ENCODE measurements at places on chromosomes 16 and 17. TPM values are rescaled to one million over a fixed set of nuclear protein-coding genes. Genes with fewer than 3 reads are reported as not detected.

IL34 gene
- 8.5 TPM for total RNA-seq

ANKS4B gene
- not detected for total RNA-seq

PERCC1 gene
- total RNA-seq: not detected

CLEC18B gene
- total RNA-seq: 2.3 TPM

MT1G gene
- not detected for total RNA-seq

KRT24 gene
- not detected for total RNA-seq

TBC1D3K gene
- not detected for total RNA-seq

TMEM92 gene
- total RNA-seq: not detected

MAZ gene
- total RNA-seq: 275 TPM

G6PC1 gene
- total RNA-seq: under 0.01 TPM

EPX gene
- not detected for total RNA-seq

IKZF3 gene
- under 0.01 TPM for total RNA-seq

ENO3 gene
- 1.8 TPM for total RNA-seq

KRT23 gene
- 0.46 TPM for total RNA-seq

ABCA9 gene
- 8.8 TPM for total RNA-seq

ABHD15 gene
- 1.2 TPM for total RNA-seq

CACNA1G gene
- 36.0 TPM for total RNA-seq

APOBR gene
- total RNA-seq: 0.23 TPM

MPP3 gene
- 29.8 TPM for total RNA-seq

KRT16 gene
- not detected for total RNA-seq

IRX6 gene
- 0.69 TPM for total RNA-seq
